Ureter (tissue), 1 donor: ENCODE measurements at places on chromosomes 16 and 17.

GRCh38 chr17:57004944-57005579, 27.1 kb downstream of the SCPEP1 start:
- DNase-seq = peak; percentile 39

DNA sequence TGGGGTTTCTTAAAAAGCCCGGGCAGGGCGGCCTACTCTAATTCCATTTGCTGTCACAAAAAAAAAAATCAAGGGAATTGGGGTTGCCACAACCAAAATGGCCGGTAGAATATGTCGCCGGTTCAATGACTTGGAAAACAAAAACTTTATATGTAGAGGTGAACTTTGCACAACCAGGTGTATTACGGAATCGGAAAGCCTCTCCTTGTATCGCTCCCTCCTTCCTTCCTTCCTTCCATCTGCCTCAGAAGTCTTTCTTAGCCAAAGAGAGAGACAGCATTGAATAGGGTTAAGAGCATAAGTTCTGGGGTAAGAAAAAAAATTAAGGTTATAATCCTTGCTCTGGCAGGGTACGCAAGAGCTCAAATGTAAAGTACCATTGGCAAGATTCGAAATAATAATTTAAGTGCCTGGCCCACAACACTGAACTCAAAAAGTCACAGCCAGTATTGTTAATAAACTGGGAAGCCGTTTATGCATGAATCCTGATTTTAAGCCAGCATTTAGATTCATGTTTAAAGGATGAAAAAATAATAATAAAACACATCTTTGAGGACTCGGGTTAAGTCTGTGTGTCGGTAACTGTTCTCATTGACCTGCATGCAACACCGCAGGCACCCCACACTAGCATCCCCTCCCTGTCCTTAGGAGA, 522 bp upstream of the GLG1 start:
- no peak for DNase-seq

DNA sequence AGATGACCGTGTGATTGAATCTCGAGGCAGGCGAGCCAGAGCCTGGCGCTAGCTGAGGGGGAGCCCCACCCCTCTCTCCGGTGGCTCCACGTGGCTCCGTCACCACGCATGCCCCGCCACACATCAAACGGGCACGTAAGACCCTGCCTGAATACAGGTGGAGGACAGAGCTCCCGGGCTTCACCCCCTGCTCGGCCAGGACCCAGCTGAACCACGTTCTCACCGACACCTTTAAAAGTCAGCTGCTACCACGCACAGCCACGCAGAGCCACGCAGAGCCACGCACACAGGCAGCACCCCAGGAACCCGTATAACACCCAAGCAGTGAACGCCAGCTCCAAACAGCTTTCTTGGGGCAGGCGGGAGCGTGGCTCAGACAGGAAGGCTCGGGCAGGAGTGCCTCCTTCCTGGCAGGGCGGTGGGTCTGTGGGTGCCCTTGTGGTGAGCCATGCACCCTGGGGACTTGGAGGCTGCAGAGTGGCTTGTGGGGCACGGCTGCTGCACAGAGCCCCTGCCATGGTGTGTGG, 4.4 kb downstream of the TMEM204 start:
- no peak for DNase-seq

DNA sequence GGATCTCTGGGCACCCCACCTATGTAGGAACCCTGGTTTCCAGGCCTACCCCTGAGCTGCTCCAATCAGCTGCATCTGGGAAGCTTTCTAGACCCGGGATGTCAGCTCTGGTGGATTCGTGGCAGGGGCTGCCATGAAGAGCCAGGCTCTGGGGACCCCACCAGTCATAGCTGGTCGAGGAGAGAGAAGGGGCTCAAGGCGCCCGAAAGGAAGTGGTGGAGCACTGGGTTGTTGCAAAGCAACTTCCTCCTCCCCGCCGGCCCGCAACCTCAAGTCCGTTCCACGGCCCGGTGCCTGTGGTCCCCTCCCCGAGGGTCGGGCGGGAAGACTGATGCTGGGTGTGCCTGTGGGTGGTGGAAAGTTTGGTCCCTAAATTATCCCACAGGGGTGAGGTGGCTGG, 10.2 kb downstream of the TBKBP1 start:
- DNase-seq = no peak

GRCh38 chr17:17358060-17358751, 55.0 kb downstream of the NT5M start:
- no peak for DNase-seq

DNA sequence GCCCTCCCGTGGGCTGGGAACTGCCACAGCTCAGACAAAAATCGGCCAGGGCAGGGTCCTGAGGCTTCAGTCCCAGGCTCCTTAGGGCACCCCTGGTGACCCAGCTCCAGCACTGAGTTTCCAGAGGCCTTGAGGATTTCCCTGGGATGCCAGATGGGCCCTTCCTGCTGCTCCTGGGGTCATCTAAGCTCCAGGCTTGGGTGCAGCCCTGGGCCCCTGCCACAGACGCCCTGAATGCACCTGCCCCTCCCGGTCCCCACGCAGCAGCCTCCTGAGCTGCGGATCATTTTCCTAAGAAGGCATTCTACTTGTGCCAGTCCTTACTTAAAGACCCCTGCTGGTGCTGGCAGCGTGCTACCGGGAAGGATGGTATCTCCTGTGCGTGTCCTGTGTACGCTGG, 6.0 kb upstream of the RNPS1 start:
- DNase-seq = no peak

DNA sequence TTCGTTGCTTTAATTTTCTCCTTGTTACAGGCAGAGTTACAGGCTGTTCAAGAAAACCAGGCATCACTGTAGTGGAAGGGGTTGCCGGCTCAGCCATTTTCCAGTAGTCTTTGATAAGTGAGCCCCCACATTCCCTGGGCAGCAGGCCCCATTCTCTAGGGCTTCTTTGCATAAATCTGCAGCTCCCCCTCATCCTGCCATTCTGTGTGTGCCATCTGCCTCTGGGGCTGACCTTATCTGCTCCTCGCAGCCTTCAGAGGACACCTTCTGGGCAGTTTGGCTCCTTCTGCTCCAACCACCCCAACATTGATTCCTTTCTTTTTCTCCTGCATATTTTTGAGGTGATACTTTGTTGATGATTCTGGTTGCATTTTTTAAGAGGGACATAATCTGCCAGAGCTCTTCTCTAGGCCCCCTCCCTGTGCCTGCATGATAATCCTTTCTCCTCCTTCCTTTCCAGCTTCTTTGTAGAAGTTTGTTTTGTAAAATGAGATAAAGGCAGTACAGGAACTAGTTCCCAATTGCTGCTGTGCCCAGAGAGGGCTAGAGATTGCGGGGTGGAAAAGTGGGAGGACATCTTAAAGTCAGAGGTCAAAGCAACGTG, 17.1 kb downstream of the RND2 start:
- no peak for DNase-seq

DNA sequence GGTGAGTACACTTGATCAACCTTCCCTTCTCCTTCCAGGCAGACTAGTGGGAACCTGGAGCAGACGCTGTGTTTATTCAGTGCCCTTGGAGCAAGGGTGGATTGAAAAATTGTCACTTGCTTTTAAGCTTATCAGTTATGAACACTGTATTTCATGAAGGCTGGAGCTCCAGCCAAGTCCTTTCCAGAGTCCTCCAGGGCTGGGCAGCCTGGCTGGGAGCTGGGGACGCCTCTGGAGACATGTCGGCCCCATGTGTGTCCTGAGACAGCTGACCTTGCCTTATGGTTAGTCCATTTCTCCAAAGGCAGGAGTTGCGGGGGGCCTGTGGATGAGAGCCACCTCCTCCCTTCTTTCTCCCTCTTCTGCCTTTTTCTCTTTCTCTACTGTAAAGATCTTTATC, 67.0 kb downstream of the RAP1GAP2 start:
- no peak for DNase-seq

DNA sequence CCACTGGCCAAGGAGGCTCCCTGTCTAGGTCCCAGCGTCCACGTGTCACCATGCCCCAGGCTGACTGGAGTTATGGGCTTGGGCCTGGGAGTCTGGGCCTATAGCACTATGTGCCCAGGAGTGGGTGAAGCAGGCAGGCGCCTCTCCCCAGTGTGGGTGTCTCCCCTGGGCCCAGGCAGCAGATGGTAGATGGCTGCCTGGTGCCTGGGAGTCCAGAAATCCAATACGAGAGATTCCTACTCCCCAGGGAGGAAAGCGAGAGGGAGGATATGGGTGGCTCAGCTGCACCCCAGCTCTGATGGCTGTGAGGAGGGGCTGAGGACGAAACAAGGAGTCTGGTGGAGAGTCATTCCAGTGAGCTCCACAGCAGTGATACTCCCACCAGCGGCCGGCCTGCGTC, 5.0 kb downstream of the KCNH6 start:
- DNase-seq = no peak

- DNase-seq = no peak
Observed at GRCh38 chr16:87297918-87298631, 19.1 kb downstream of the C16orf95 start.

DNA sequence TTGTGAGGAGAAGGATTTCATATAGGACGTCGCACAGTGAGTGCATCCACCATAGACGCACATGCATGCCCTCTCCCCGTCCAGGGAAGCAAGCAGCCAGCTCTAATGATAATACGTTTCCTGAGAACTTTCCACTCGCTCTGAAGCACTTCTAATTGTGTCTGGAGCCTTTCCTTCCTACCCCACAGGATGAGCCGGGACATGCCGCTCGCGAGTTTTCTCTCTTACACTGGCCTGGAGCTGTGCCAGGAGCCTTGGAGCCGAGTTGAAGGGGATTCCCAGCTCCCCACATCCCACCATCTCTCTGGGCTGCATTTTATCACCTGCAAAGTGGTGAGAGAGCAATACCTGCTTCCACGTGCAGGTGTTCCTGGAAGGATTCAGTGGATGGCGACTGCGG, 368.1 kb downstream of the C16orf95 start:
- no peak for DNase-seq

DNA sequence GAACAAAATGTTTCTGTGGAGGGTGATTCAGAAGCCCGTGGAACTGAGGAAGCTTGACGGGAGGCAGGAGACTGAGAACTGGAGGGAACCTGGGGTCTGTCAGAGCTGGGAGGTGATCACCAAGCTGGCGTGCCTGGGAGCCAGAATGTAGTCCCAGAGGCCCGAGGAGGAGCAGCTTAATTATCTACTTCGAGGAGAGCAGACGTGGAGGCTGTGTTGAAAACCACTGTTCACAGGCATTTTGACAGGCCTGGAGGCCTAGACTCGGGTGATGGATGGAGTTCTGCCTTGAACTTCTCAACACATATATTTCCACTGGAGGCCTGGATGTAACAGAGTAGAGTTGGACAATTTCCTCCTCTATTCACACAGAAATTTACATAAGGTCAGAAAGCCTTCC, 177.7 kb upstream of the SALL1 start:
- no peak for DNase-seq

- DNase-seq = no peak
Observed at GRCh38 chr16:74991593-74992403, 6.9 kb upstream of the WDR59 start.

DNA sequence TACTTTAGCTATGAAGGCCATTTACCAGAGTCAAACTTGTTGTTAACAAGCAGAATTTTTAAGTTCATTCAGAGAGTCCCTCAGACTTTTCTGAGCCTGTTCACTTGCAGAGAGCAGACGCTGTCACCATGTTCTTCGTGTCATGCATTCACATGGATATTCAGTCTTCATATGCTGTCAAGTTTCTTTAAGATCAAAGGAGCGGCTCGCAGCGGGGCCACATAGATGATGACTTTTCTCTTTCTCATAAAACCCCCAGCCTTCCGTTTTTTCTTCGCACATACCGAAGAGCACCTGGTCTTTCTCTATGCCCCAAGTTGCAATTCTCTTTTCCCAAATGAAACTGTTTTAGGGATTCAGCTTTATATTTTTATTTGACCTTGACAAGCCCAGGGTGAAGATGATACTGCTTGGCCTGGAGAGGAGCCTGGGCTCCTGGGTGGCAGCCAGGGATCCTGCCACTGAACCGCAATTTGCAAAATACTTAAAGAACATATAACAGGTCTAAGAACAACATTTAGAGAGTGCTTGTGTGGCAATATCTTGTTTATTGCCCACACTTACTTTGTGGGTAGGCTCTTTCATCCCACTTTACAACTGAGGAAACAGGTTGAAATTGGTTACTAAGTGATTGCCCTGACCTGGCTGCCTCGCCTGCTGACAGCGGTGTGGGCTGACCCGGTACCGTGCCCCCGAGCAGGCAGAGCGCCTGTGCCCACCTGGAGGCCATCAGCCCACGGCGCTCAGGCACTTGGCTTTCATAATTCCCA, 22.9 kb downstream of the SEC14L1 start:
- no peak for DNase-seq

- DNase-seq = no peak
Observed at GRCh38 chr17:9199571-9200551, 178.6 kb downstream of the NTN1 start.

DNA sequence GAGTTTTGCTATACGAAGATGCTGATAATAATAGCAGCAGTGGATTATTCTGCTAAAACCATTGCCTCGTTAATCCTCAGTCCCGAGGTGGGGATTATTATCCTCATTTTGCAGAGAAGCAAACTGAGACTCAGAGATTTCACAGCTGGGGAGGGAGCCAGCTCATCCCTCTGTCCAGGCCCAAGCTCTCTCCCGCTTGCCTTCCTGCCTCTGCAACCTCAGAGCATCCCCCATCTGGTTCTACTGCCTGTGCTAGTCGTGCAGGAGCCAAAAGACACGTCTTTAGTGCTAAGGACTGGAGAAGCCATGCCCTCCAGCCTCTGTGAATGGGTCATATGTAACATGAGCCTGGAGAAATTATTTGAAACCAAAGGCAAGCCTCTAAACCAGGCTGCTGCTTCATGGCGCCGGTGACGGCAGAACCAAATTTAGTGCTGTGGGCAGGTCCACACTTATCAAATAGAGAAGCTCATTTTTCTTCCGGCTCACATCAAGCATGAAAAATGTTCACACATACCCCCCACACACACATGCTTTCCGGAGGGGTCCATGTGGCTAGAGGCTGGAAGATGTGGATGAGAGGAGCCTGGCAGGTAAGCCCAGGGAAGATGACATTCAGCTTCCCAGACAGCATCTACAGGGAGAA, 13.5 kb downstream of the MAPT start:
- DNase-seq = no peak

- no peak for DNase-seq
Observed at GRCh38 chr17:73283841-73284282, 22.2 kb upstream of the CPSF4L start.

- DNase-seq = no peak
Observed at GRCh38 chr17:48270899-48271298, 159.1 kb downstream of the SKAP1 start.
